ENCODE measurements at places on chromosomes 12 and 14.

- DNase-seq, result no peak
Measured at GRCh38 chr12:54390176-54390667, 5.7 kb upstream of the ZNF385A start.

- DNase-seq, result no peak
Measured at GRCh38 chr14:103593577-103593976, 30.8 kb downstream of the COA8 start.

- DNase-seq, result no peak
Measured at GRCh38 chr12:24325331-24325730, 375.9 kb upstream of the SOX5 start.

DNA sequence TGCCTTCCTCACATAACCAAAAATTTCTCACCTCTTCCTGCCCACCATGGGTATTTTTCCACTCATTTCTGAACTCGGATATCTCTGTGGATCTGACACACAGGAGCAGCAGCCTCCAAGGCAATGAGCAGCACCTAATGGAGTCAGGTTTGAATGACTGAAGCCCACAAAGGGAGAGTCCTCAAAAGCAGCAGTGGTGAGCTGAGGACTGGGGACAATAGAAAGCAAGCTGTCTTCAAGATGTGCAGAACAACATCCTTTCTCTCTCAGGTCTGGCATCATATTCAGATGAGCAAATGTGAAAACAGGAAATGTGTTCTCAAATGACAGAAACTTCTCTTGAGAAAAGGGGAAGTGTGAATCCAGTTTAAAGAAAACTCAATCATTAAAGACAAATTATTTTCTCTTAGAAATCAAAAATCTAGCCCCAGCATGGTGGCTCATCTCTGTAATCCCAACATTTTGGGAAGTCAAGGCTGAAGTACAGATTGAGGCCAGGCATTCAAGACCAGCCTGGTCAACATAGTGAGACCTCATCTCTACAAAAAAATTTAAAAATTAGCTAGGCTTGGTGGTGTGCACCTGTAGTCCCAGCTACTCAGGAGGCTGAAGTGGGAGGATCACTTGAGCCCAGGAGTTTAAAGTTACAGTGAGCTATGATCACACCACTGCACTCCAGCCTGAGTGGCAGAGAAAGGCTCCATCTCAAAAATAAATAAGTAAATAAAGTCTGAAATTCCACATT, 54.2 kb downstream of the C12orf42 start:
- no peak for DNase-seq

DNA sequence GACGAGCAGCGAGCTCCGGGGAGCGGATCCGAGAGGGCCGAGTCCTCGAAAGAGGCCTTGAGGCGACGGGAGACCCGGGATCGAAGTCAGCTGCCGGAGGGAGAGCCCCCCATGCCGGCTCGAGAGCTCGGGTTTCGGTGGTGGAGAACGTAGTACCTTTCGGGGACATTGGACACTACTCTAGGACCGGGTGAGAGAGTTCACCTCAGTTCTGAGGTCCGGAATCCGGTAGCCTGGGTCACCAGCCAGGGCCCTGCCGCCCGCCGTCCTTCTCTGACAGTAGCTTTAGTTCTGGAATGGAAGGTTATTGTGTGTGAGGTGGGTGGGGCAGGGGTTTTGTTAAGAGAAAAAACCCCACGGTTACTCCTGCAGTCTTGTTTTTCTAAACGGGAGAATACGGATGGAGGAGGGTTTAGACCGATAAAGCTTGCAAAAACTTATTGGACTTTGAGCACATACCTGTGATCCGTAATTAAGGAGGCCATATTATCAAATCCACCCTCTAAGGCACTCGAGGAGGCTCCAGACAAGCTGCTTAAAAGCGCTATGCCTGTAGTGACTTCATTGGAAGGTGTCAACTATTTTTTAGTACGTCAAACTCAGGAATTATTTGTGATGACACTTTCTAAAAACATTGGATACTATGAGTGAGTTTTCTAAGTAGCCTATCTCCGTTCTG, 765 bp downstream of the SCYL2 start:
- DNase-seq, result peak; percentile 36

DNA sequence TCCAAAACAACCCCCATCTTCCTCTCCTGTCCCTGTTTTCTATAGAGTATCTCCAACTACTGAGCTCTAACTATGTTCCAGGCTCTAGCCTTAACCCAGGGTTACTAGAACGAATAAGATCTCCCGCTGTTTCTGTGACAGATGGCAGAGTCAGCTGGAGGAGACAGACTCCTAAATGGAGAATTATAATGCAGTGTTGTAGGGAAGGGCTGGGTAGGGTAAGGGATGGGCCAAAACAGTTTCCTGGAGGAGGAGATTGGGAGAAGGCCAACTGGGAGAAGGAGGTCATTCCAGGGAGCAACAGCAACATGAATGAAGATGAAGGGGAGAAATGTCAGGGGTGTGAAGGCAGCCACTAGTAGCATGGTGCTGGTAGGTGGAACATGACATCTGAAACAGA, 73.4 kb upstream of the ANO4 start:
- no peak for DNase-seq

GRCh38 chr12:47900131-47901062, 4.4 kb downstream of the VDR start:
- DNase-seq, result peak; percentile 87

DNA sequence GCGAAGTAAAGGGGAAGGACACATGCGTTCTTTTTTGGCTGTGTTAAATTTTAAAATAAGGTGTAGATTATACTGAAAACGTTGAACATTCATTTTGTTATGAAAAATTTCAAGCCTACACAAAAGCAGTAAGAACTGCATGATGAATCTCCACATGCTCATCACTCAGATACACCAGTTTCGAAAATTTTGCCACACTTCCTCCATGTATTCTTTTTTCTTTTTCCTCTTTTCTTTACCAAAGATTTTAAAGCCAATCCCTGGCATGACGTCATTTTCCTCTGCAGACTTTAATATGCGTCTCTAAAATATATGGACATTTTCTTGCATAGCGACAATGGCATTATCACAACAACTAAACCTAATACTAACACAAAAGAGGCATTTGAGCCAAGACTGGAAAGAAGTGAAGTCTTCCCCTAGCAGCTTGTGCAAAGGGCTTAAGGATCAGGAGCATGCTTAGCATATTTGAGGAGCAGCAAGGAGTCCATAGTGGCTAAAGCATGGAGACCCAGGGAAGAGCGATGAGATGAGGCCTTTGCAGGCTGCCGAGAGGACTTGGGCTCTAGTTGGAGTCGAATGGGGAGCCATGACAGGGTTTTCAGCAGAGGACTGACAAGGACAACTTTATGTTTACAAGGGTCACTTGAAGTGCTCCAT, 111.9 kb downstream of the ERC1 start:
- DNase-seq, result no peak

DNA sequence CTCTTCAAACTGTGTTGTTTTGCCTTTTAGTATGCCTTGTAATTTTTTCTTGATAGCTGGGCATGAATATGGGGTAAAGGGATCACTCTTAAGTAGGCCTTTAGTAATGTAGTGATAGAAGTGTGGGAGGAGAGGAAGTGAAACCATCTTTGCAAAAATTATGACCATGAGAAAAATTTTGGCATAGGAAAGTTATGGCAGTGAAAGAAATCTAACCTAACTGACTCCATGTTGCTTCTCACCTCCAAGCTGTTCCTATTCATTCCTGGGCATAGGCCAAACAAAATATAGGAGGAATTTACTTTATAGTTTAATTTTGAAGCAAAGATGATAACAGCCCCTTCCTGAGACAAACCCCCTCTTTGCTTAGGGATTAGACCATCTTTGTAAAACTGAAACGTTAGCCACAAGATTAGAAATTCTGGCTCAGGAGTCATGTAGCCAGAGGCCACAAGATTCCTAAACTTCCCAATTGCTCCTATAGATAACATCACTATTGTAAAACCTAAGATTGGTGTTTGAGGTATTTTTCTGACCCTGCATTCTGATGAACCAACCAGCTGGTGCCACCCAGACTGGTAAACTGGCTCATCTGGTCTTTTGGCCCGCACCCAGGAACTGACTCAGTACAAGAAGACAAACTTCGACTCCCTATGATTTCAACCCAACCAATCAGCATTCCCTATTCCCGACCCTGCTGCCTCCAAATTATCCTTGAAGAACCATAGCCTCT, 45.8 kb downstream of the CRADD start:
- peak; percentile 41 for DNase-seq

Measured in kidney tubule cell (primary cell).